ENCODE measurements at places on chromosomes 5 and 9.

- DNase-seq: no peak
Measured at GRCh38 chr5:127960270-127960691, 123.3 kb upstream of the SLC12A2 start.

DNA sequence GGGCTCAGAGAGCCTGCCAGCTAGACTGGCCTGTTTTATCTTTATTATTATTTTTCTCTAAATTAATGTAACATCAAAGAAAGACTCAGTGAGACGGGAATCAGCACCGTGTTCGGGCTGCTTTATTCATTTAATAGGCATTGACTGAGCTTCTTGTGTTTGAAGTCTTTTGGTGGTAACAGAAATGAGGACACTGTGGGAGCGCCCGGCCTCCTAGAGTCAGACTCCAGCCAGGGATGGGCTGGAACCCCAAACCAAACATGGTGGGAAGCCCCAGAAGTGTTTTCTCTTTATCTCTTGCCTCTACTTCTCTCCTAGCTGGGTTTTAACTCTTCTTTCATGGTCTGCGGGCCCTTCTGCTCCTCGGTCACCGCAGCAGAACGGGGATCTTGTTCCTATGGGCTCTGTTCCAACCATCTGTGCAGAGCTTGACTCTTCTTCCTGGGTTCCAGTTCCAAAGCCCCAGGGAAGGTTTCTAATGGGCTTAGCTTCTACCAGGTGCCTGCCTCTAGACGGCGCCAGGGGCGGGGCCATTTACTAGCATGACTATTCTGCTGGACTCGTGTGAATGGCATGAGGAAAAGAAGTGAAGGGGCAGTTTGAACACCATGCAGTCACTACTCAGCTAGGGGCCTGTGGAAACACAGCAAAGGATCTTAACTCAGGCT, 123.8 kb downstream of the FGF18 start:
- DNase-seq: no peak

- no peak for DNase-seq
Measured at GRCh38 chr5:124908581-124909451, 162.4 kb upstream of the ZNF608 start.

GRCh38 chr9:130181678-130182380, 9.6 kb downstream of the NCS1 start:
- no peak for DNase-seq

DNA sequence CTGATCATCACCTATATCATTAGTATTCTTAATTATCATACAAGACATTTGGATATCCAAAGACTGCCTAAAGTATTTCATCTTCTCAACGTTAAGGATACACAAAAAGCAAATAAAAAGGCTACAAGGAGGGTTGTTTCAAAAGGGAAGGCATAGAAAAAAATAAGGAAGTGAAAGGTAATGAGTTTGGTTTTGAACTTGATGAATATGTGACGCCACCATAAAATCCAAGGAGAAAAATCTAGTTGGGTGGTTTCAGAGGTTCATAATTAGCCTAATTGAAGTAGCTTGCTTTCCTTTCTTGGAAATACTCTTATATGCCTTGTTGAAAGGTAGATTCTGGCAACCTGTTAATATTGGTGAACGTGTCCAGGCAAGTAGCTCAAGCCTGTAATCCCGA, 96.1 kb upstream of the SGCD start:
- DNase-seq: no peak

Measured in stimulated activated CD4-positive, alpha-beta T cell treated with anti-CD3 and anti-CD28 coated beads, TNF-alpha, amount 100 ng/mL, for 1 hour (primary cell).